ENCODE measurements at places on chromosomes 12 and 14.

DNA sequence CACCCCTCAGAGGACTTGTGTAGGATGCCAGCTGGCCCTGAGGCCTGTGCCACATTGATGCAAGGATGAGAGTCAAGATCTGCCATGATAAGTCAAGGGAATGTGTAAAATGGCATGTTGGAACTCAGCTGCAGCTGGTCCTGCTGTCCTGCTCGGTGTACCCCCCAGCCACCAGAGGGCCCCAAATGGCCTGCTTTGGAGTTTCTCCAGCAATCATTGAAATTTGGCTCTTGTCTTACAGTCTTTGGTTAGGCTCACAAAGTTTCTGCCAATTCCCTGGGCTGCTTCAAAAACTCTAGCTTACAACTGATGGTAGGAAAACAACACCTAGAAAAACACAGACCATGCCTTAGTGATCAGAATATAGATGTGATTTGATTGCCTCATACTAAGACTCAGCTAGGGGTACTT lies 76.8 kb downstream of the HSD17B6 start:
- DNase-seq = peak; percentile 15

DNA sequence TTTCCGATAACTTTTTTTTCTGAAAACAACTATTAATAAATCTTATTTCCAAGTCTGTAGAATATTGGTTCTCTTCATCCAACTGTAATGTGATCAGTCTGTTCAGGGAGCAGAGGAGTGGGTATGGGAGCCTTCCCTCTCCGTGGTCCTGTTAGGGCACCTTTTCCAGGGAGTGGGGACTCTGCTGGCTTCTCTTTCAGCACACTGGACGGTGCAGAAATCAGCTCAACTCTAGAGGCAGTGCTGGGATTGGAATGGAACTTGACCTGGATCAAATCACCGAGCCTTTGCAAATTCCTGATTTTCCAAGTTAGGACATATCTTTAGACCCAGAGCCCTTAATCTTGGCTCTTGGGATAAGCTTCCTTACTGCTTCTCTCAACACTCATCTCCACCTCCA lies 630.4 kb downstream of the DIO2 start:
- DNase-seq = no peak

DNA sequence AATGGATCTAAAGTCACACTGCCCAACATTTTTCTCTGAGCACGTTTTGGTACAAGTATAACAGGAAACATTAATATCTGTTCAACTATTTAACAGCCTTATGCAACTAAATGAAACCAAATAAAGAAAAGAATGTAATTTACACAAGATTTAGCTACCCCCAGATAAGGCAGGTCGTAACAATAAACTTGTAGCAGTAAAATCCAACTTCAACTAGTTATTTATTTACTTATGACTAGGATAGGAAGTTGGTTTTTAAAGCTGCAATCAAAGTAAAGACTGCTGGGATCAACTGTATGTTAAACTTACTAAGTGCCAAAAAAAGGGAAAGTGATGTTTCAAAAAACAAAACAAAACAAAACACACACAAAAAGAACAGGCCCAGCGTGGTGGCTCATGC lies 30.9 kb downstream of the FERMT2 start:
- DNase-seq = no peak

DNA sequence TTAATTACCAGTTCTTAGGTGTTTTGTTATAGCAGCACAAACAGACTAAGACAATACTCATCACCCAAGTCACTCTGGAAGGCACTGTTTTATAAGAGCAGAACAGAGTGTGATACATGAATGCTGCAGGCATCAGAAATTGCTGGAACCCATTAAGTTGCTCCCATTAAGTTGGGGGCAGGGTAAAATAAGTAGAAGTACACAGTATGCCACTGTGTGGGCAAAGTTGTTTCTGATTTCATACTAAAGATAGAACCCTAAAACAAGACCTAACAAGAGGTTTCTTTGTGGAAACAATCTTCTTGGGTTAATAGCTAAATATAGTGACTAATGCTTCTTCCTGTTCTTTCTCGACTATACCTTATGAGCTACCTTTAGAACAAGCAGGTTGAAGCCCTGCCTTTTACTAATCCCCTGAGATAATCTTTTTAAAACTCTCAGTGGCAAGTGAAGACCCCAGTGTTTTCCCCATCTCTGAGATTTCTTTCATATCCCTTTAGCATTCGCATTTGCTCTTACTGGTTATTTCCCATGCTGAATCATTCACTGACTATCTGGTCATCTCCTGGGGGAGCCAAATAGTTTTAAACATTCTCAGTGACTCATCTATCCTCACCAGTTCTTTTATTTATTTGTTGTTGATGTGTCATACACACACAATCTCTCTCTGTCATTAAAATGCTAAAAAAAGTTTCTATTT lies 52.3 kb downstream of the SOCS2 start:
- DNase-seq = no peak

- DNase-seq = no peak
These were observed 48.3 kb upstream of the ZFP36L1 start for GRCh38 chr14:68841016-68841809.

- no peak for DNase-seq
These were observed 63.6 kb downstream of the CHST11 start for GRCh38 chr12:104520242-104520900.

- DNase-seq = no peak
These were observed 9.1 kb downstream of the B4GALNT3 start for GRCh38 chr12:468671-469389.

- DNase-seq = no peak
These were observed 263.6 kb downstream of the FLRT2 start for GRCh38 chr14:85793533-85793932.

GRCh38 chr12:80509781-80510556 lies 65.9 kb downstream of the PTPRQ start:
- peak; percentile 88 for DNase-seq

GRCh38 chr12:132588821-132589669 lies 21.3 kb downstream of the LRCOL1 start:
- DNase-seq = no peak

DNA sequence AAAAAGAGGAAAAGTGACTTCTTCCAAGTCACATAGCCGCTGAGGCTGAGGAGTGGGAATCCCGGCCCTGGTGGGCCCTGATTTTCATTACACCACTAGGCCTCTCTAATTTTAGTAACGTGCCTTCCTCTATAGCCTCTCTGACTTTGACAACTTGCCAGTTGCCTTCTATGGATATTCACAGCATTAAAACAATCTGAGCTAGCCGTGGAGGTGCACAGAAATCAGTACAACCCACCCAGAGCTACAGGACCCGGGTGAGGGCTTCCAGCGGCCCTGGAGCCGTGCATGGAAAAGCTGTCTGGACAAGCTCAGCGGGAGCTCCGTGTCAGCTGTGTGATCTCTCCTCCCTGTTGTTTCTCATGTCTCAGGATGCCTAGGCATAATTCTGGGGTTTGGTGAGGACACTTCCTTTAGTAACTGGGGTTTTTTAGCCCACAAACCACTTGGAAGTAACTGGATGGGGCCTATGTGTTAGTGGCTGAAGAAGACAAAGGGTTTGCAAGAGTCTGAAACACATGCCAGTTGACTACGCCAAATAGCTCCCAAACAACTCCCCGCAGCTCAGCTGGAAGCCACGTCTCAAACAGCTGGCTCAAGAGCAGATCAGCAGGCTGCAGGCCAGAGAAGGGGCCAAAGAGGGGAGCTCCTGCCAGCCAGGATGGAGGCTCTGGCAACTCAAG lies 53.0 kb downstream of the SSH1 start:
- DNase-seq = peak; percentile 40

DNA sequence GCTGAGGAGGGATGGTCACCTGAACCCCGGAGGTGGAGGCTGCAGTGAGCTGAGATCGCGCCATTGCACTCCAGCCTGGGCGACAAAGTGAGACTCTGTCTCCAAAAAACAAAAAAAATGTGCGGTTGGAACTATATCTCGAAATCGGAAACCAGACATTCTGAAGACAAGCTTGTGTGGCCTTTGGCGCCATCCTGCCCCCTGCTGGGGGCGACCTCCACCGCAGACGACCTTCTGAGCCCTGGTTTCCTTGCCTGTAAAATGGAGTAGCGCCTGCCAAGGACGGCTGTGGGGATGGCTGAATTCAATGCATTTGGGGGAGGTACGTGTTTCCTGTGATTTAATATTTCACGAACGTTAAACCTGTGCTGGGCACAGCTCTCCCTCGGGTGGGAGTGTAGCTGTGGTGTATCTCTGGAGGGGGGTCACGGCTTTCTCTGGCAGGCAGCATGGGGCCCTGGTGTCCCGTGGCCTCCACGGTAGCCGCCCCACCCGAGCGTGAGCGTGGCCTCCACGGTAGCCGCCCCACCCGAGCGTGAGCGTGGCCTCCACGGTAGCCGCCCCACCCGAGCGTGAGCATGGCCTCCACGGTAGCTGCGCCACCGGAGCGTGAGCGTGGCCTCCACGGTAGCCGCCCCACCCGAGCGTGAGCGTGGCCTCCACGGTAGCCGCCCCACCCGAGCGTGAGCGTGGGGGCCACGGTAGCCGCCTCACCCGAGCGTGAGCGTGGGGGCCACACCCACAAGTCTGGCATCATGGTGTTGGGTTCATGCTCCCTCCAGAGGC lies 55.3 kb downstream of the LRCOL1 start:
- DNase-seq = no peak

DNA sequence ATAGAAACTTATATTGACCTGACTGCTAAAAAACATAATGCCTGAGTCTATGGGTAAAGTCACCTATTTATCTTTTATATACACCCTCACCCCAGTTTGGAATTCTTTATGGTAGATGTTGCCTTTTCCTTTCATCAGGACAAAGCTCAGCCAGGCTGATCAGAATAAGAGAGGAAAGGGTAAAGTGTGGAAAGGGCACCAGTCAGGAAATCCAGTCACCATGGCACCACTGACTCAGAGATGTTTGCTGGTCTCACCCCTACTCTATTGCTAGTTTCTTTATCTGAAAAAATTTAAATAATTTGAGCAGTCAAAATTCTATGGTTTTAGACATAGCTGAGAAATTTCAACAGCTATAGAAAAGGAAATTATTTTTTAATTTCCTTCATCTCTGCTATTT lies 49.2 kb upstream of the SSTR1 start:
- DNase-seq = no peak

DNA sequence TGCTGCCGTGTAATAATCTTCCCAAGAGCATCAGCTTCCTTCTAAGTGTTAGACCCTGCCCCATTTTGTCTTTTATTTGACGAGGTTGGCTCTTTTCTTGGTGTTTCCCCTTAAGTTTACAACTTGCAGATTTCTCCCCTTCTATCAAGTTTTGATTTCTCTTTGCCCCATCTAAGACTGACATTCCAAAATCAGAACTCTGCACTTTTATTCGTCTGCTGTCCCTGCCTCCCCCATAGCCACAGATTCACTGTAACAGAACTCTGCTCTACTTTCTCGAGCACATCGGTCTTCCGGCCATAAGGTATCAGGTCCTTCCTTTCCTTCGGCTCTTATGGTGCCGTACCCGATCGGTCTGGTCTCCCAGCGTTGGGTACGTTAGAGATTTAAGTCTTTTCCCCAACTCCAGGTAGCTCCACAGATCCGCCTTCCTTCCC lies 563 bp downstream of the DCP1B start:
- no peak for DNase-seq

DNA sequence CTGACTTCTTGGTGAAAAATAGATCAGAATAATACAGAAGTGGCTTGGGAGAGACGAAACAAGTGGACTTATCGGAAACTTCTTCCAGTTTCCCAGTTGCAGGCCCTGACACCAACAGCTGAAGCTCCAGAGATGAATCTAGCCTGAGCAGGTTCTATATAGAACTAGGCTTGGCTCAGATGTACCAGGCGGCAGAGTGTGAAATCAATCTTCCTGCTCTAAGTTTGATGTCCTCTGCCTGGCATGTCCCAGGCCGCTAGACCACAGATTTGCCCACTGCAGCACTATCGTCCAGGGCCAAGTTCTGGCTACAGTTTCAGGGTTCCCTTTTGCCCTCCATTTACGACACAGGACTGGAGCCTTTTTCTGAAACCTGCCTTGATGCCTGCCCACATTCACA lies 91.3 kb upstream of the PLEKHA5 start:
- no peak for DNase-seq

GRCh38 chr14:78836777-78837176 lies 666.6 kb downstream of the NRXN3 start:
- peak; percentile 87 for DNase-seq

GRCh38 chr12:39736406-39736805 lies 116.8 kb upstream of the ABCD2 start:
- no peak for DNase-seq

- no peak for DNase-seq
These were observed 27.6 kb downstream of the CDKN1B start for GRCh38 chr12:12744546-12745305.

- DNase-seq = no peak
These were observed 737.4 kb upstream of the TBX3 start for GRCh38 chr12:115421350-115421749.

DNA sequence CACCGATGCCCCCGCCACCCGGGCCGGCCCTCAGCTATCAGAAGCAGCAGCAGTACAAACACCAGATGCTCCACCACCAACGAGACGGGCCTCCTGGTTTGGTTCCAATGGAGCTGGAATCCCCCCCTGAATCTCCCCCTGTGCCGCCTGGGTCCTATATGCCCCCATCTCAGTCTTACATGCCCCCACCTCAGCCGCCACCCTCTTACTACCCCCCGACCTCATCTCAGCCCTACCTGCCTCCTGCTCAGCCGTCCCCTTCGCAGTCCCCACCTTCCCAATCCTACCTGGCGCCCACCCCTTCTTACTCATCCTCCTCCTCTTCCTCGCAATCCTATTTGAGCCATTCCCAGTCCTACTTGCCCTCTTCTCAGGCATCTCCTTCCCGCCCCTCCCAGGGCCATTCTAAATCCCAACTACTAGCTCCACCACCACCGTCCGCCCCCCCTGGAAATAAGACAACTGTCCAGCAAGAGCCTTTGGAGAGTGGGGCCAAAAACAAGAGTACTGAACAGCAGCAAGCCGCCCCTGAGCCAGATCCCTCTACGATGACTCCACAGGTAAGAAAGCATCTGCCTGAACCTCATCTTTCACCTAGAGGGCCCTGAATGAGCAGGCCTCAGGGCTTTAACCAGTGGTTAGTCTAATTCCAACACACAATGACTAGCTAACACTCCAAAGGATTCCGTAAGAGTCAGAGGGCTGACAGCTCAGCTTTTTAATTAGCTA lies 851 bp downstream of the YLPM1 start:
- peak; percentile 5 for DNase-seq

- DNase-seq = no peak
These were observed 314.1 kb downstream of the TMEM121 start for GRCh38 chr14:105840266-105841021.

GRCh38 chr12:91406920-91407341 lies 224.3 kb upstream of the DCN start:
- DNase-seq = no peak

GRCh38 chr14:100710826-100711462 lies 15.7 kb upstream of the DLK1 start:
- DNase-seq = no peak

GRCh38 chr14:99057576-99058083 lies 214.4 kb downstream of the BCL11B start:
- DNase-seq = no peak
